ENCODE measurements at places on chromosomes 6 and 20.

- DNase-seq = peak; percentile 31
Measured at GRCh38 chr6:42923666-42924065, 5.6 kb upstream of the CNPY3 start.

DNA sequence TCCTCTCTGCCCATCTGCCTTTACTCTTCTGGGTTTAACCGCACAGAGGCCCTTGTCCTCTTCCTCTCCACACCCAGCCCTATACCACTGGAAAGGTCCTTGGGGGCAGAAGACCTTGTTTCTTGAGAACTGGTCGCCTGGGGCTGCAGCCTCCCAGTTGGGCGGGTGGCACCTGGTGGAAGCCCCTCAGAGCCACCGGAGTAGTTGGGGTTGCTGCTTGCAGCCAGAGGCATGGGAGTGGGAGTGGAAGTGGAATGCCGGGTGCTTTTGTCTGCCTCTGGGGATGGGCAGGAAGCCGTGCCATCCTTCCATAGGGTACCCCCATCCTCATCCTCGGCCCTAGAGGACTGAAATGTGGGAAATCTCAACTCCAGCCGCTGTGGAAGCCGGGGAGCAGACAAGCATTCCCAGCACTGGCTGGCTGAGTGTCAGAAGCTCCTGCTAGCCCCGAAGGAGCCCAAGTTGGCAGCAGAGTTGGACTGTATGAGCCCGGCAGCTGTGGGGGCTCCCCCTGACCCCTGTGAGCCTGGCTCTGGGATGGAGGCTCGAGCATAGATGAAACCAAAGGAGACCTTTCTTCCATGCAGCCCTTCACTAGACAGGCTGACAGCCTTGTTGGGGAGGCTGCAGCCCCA, 1.2 kb downstream of the VSTM2L start:
- DNase-seq = no peak

- DNase-seq = no peak
Measured at GRCh38 chr6:149488815-149489214, 4.0 kb upstream of the ZC3H12D start.

- DNase-seq = no peak
Measured at GRCh38 chr6:44169886-44170570, 11.4 kb downstream of the CAPN11 start.

DNA sequence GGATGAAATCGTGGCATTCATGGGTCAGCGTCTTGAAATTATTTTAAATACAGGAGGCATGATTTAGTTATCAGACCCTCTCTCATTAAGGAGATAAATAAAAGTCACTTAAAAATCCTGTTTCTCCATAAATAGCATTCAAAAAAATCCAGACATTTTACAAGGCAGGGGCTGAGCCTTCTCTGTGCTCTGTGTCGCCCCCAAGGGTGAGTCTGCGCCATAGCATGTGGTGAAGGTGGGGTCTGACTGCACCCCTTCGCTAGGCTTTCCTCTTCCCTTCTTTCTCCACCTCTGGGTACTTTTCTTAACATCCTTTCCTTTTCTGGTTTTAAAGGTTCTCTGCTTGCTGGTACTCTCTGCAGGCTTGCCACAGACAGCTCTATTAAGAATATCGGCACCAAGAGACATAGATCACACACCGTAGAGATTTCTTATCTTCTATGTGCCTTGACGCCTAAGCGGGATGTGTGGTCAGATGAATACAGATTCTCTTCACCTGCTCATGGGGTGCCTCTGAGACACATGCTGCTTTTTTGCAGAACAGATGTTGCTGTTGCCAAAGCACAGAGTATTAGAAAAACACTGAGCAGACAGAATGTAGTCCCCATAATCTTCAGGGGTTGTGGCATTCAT, 20.1 kb upstream of the FAM209A start:
- no peak for DNase-seq

GRCh38 chr6:54875539-54875938, 29.0 kb downstream of the FAM83B start:
- no peak for DNase-seq

GRCh38 chr6:125044066-125044465, 81.8 kb downstream of the RNF217 start:
- DNase-seq = no peak

GRCh38 chr6:53335224-53335994, 13.3 kb downstream of the ELOVL5 start:
- DNase-seq = no peak

DNA sequence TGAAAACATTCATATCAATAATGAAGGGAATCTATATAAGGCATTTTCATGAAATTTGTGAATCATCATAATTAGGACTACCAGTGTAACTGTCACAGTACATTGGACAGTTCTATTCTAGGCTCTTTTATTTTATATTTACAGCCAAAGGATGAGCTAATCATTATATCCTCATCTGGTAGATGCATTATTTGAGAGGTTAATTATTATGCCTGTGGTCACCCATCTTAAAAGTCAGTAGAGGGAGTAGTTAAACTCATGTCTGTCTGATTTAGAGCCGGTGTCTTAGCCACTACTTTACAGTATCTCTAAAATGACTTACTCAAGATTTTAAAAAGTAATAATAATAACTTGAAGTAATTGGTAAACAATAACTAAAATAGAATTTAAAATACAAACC, 899.3 kb upstream of the MAP3K7 start:
- DNase-seq = no peak

GRCh38 chr6:85579581-85579980, 14.1 kb downstream of the SNX14 start:
- no peak for DNase-seq

Measured in AG10803 (cell line).